HCT116 (cell line): ENCODE measurements at places on chromosomes 11 and 22.

GRCh38 chr11:58594826-58595225, 16.0 kb downstream of the ZFP91 start:
- DNase-seq, result no peak

DNA sequence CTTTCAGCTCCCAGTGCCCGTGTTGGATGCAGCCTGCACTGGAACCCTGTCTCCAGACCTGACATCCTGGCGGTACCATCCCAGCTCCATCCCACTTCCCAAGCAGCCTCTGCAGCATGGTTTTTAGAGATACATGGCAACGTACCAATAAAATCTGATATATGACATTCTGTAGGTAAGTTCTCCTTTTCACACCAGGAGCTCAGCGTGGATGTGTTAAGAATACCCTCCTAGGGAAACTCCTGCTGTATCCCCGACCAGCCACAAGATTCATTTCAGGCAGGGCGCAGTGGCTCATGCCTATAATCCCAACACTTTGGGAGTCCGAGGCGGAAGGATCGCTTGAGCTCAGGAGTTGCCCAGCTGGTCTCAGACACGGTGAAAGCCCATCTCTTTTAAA, 15.4 kb downstream of the APOL5 start:
- no peak for DNase-seq

DNA sequence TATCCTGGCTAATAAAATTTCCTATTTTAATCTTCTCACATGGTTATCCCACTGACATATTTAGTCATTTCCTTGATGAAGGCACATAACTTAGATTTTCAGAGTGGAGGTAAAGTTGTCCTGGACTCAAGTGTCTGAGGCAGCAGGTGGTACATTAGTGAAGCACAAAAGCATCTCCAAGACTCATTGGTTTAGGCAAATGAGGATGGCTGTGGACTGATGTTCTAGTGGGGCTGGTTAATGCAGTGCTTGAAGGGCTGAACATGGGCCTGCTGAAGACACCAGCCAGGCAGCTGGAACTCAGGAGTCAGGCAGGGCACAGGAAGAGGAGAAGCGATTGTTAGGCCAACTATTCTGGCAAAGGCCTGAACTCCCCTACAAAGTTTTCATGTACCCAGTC, 76.3 kb upstream of the SESN3 start:
- no peak for DNase-seq

- DNase-seq, result no peak
These were observed 752 bp downstream of the MUC2 start for GRCh38 chr11:1075341-1075911.

- no peak for DNase-seq
These were observed 1.1 kb downstream of the SCGB1A1 start for GRCh38 chr11:62419943-62420342.

- no peak for DNase-seq
These were observed 18.1 kb upstream of the CADM1 start for GRCh38 chr11:115522302-115522701.

DNA sequence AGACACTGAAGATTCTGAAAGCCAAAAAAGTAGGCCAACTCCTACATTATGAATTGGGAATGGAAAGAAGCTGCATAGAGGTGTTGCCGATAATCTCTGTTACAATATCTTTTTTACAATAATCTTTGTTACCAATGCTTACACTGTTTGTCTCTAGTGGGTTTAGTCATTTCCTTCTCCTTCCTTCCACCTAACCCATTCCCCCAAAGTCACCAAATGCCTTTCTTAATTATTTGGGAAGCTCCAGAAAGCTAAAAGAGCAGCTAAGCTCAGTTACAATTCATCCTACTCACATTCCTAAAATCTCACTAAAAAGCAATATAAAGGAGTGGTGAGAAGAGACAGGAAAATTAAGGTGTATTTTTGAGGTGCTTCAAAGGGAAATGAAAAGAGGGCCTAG, 313.7 kb downstream of the SWAP70 start:
- DNase-seq, result no peak

GRCh38 chr11:34850334-34850733, 65.8 kb downstream of the APIP start:
- DNase-seq, result no peak

DNA sequence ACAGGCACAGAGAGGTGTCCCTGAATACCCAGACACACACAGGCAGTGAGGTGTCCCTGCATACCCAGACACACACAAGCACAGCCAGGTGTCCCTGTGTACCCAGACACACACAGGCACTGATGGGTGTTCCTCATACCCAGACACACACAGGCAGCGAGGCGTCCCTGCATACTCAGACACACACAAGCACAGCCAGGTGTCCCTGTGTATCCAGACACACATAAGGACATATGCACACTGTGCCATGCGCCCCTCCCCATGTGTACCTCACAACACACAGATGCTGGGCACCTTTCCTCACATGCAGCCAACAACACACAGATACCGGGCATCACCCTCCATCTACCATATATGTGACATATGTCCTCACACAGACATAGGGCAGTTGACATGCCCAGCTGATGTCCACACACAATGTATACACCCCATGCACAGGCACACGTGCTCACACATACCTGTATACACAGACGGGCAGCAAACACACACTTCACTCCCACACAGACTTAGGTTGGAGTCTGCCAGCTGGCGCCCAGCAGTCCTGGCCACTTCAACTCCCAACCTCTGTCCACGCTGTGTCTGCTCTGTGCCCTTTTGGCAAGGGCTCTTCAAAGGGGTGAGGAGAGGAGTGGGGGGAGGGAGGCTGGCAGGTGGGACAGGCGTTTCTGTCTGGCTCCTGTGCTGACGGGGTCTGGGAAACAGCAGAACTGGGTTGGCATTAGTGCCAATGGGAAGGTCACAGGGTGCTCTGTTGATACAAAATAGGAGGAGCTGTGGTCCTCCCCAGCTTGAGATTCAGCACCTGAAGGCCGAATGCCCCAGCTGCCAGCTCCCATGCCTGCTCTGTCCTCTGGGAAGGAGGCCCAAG, 69.4 kb upstream of the ALX4 start:
- no peak for DNase-seq

DNA sequence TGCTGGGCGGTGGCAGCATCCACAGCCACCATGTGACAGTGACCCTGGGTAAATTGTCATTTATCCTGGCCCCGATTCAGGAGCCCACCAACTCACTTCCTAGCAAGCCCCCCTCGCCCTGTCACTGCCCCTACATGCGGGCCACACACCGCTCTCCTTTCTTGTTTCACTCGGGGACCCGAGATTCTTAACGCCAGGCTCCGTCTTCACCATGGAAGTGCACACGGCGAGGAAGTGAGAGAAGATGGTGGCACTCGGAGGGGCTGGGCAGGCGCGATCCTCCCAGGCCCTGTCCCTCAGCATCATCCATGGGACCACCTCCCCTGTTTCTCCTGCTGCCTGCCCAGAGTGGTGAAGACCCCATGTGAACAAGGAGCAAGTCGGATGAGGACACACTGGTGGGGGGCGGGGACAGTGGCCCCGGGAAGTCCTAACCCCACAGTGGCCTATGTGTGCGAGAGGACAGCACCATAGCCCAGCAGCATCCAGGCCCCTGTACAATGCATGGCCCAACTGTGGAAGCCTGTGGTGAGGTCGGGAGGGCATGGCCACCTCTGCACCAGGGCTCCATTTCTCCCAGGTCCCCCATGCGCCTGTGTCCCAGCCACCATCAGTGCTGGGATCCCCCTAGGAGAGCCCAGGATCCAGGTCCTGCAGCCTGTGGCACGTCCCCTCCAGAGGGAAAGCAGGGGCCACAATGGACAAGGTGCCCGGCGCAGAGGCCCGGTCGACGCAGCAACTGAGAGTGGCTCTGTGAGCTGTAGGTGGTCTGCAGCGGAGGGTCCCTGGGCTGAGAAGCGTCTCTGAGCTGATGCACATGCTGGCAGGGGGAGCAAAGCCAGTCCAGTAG, 262.8 kb downstream of the BRD1 start:
- DNase-seq, result no peak

DNA sequence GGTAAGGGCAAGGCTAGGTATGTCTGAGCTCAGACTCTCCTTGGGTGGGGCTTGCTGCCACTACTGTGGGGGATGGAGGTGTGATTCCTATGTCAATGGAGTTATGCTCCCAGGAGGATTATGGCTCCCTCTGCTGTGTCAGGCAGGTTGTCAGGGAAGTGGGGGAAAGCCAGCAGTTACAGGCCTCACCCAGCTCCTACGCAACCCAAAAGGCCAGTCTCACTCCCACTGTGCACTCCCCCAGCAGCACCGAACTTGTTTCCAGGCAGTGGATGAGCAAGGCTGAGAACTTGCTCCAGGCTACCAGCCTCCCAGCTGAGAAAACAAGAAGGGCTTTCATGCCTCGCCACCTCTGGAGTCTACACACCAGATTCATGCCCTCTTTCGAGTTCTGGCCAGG, 18.2 kb downstream of the C11orf91 start:
- DNase-seq, result no peak

- DNase-seq, result no peak
These were observed 195.0 kb upstream of the KIRREL3 start for GRCh38 chr11:127195501-127196120.

GRCh38 chr11:16310943-16311342, 45.4 kb downstream of the SOX6 start:
- no peak for DNase-seq

DNA sequence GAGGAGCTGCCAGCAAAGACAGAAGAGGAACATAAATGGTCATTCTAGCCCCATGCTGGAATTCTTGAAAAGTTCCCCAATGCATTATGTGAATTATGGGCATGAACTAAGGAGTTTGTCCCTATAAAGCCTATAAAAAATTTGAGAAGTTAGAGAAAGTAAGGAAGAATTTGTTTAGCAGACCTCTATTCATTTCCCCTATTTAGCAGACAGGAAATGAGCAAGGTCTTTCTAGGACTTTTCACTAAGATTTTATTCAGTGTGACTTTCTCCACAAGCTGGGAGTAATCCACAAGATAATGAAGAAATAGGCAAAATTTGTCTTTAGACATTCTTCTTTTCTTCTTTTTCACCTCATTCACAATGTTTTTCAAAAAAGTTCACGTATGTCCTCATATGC, 20.0 kb downstream of the PRRG4 start:
- no peak for DNase-seq

- no peak for DNase-seq
These were observed 24.9 kb downstream of the SCUBE2 start for GRCh38 chr11:9066433-9066925.

DNA sequence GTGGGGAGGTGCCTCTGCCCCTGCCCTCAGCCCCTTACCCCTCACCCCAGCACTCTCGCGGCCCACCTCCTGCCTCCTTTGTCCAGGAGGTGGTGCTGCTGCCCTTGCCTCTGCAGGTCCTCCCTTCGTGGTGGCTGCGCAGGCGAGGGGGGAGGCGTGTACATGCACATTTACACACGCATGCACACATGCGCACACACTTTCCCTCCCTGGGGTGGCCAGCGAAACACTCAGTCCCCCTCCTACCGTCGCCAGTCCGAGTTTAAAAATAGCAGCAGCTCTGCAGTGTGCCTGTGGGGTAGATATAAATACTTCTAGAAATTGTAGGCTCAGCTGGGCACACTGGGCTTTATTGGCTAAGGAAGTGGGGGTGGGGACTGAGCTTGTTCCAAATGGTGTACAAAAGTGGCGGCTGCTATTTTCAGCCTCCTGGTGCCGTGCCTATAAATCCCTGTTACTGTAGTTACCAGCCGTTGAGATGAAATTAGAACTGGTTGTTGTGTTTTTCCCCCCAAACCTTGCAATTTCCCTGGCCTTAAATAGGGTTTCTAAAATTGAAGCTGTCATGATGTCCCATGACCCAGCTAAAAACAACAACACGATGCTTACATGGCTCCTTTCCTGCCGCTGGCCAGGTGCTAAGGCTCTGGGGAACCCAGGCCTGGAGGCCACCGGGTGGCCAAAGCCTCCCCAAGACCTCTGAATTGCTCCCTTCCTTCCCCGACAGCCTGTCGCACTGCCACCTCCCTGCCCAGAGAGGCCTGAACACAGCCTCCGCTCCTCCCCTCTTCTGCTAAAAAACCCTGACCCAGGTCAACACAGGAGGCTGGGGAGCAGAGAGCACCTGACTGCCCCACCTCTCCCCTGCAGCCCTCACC, 12.4 kb downstream of the PICK1 start:
- DNase-seq, result no peak
